Stimulated activated CD8-positive, alpha-beta memory T cell treated with anti-CD3 and anti-CD28 coated beads, Interleukin-15, amount 100 ng/mL, for 48 hours (primary cell): ENCODE measurements at places on chromosomes 6 and 20.

DNA sequence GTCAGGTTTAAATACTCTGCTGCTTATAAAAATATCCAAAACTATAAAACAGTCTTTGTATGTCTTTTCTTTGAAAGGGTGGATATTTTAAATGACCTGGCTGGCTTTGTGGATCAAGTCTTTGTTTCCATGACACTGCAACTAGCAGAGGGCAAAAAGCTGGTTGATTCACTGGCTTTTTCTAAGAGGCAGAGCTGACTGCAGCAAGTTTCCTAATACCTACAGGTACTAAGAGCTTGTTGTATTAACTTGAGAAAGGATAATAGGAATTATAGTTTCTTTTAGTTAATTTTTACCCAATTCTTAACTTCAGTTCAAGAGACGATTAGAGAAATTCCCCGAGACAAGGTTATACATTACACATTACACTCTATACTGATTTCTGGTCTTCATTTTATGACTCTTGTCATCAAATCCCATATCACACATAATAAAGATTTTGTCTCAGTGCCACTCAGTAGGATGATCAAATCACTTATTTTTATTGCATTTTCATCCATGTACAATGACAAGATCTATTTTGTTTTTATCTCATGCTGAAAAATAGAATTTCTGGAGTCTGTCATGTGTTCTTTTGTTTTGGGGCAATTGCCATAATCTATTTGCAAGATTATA, 120.1 kb upstream of the RIMS1 start:
- DNase-seq = no peak

GRCh38 chr6:19759117-19759880, 77.9 kb upstream of the ID4 start:
- no peak for DNase-seq

DNA sequence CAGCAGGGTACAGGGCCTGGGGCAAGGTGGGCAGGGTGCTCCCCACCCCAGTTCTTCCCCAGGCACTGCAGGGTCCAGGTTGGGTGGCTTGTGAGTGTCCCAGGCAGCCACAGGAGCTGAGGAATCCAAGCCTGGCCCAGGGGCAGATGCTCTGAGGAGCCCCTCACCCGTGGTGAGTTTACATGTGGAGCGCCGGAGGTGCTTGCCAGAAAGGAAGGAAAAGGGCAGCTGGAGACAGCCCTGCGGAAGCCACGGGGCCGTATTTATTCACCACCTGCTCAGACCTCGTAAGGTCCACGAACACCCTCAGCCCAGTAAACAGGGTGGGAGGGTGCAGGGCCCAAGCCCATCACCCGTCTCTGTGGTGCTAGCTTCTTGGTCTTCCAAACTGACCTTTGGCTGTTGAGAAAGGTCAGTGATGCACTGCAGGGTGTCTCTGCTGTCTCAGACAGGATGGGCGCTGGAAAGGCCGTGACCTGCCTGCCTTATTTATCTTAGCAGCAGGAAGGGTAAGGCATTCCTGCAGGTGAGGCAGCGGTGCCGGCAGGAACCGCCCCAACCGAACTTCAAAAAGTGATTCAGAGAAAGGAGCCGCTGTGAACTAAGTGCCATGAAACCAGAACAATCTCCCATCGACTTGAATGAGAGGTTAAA, 4.0 kb upstream of the FRMD1 start:
- no peak for DNase-seq

DNA sequence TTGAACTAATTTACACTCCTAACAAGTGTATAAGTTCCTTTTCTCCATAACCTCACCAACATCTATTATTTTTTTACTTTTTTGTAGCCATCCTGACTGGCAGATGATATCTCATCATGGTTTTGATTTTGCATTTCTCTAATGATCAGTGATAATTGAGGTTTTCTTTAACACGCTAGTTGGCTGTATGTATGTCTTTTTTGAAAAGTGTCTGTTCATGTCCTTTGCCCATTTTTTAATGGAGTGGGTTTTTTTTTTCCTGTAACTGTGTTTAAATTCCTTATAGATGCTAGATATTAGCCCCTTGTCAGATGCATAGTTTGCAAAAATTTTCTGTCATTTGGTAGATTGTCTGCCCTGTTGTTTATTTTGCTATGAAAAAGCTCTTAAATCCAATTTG, 39.6 kb upstream of the TRIM39 start:
- DNase-seq = no peak

DNA sequence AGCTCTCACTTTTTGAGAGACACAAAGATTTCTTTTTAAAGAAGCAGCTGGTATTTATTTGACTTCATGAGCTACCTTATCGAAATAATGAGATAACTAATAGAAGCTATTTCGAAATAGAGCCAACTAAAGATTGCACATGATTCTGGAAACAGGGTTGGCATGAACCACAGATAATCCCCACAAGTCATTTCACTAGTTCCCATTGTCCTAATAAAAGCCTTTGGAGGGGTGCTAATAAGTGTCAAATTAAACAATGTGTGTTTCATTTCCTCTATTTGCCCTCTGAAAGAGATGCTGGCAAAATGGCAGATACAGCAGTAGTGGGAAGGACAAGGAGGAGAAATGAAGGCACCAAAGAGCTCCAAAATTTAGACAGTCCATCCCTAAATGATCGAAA, 78.6 kb upstream of the RIPOR2 start:
- no peak for DNase-seq

GRCh38 chr20:43787937-43788336, 61.1 kb upstream of the GTSF1L start:
- DNase-seq = no peak

GRCh38 chr6:162856885-162857284, 129.1 kb downstream of the PACRG start:
- no peak for DNase-seq

DNA sequence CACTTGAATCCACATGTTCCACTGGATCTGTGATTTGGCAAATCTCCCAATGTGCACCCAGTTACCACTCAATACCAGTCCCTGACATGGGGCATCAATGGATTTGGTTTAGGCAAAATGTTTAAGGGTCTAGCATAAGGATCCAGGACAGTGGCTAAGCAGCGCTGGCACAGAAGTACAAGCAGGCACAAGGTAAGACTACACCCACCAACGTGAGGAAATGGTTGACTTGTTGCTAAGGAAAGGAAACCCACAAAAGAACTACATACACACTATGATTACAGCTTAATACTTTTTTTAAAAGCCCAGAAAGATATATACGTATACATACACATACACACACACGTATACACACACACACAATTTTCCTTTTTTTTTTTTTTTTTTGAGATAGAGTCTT, 79.0 kb downstream of the DNAAF9 start:
- no peak for DNase-seq

GRCh38 chr6:33875141-33875581, 71.4 kb upstream of the MLN start:
- no peak for DNase-seq

GRCh38 chr6:34138191-34138590, 7.7 kb downstream of the GRM4 start:
- no peak for DNase-seq

DNA sequence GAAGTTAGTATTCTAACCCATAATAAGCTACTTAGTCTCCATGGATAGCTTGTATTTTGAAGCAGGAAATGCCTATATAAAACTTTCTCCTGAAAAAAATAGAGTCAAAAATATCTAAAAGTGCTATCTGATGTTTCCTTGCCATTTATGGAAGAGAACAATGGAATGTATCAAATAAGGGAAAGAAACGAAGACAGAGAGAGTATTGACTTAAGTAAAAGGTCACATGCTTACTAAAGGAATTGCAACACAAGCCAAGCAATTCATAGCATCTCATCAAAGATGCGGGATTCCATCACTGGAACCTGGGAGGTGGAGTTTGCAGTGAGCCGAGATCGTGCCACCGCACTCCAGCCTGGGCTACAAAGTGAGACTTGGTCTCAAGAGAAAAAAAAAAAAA, 112.9 kb upstream of the DTNBP1 start:
- DNase-seq = no peak

GRCh38 chr6:109872968-109873545, 105.1 kb upstream of the GPR6 start:
- no peak for DNase-seq

DNA sequence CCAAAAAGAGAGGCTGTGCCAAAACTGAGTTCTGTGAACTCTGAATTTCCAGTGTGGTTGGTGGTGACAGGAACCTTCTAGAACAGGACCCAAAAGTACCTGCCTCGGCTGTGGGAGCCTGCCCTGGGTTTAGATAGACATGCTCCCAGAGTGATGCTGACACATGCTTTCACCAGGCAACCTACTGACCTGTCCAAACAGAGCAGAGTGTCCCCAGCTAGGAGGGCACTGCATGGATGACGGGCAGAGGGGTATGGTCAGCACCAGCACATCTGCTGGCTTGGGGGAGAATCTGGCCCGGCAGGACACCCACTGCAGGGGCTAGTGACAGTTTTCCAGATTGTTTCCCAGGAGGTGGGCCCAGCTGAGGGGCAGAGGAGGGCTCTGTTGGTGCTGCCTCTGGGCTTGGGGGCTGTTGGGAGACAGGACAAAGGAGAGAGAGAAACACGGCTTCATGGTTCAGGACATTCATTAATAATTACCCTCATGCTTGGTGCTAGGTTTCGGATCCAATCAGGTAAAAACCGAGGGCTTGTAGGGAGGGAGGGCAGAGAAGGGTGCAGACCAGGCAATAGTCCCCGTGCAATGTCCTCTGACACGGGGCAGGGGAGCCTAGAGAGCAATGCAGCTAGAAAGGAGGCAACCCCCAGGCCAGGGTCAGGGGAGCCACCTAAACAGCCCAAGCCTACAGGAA, 15.0 kb downstream of the KCNK5 start:
- DNase-seq = no peak

GRCh38 chr6:151434369-151434768, 17.6 kb downstream of the RMND1 start:
- no peak for DNase-seq
